ENCODE measurements at places on chromosomes 6 and 20.
A peak's percentile ranks its signal among the peaks of the same experiment; 100 is the strongest.

DNA sequence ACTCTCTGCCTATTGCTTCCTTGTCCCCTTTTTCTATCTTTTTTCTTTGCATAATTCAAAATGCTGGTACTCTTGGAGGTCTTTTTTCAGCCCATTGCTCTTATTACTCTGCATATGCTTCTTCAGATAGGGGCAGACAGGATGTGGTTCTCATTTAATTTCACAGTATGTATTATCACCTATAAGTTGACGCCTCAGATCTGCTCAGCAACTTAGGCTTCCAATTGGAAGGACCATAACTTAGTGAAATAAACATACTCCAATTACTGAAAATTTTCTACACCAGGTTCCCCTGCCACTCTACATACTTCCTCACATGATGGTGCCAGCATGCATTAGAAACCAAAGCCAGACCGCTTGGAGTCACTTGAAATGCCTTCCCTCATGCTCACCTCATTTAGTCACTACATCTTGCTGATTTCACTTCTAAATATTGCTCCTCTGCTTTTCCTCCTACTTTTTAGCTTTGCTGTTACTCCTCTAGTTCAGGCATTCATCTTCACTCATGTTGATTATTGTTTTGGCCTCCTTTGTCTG is 34.5 kb upstream of the AHI1 start:
- DNase-seq, result no peak

GRCh38 chr20:58017970-58018530 is 210.4 kb downstream of the ANKRD60 start:
- DNase-seq, result no peak

GRCh38 chr6:22271081-22271480 is 25.8 kb downstream of the PRL start:
- no peak for DNase-seq

DNA sequence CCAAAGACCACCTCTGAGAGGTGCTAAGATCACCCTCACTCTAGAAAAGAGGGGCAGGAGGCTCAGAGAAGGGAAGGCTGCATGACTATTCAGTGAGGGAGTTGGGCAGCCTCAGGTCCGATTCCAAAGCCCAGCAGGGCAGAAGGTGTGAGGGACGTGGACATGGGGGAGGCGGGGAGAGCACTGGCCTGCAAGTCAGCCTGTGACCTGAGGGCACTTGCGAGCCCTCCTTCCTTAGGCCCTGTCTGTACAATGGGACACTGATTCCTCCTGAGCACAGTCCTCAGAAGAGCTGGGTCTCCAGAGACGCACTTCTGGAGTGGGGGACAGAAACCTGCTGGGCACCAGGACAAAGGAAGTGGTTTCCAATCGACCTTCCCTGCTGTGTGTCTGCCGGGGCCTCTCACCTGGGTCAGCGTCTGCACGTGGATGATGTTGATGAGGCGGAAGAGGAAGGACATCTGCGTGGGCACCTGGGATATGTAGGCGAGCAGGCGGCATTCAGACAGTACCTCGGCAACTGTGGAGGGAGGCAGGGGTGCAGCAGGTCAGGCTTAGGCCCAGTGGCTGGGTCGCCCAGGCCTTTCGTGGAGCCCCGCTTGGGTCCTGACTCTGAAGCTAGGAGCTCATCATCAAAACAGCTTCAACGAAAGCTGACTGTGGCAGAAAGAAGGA is 48.5 kb downstream of the MYH7B start:
- no peak for DNase-seq

DNA sequence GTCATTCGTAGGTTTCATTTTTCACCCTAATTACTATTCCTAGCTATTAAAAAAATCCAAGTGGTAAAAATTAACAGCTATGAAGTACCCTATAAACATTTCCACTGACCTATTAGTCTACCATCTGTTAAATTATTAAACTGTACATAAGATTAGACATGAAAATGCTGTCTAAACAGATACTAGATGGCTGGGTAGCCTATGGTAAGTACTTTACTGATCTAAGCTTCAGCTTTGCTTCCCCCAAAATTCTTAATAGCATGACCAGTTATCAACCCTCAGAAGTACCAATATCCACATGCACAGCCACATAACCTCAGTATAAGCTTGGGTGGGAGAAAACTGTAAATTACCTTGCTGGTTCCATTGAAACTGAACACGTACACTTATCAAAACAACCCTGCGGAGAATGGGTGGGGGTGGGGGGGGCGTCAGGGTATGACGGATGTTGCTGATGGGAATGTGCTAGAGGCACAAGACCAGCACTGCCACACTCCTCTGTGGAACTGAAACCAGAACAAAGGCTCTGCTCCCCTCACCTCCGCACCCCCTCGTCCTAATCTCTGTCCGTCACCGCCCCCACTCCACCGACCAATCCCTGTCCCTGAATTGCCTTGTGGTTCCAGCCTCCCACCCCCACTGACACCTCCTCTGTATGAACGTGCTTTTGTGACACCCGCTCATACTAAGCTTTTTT is 45.3 kb downstream of the B4GALT5 start:
- DNase-seq, result peak; percentile 63

DNA sequence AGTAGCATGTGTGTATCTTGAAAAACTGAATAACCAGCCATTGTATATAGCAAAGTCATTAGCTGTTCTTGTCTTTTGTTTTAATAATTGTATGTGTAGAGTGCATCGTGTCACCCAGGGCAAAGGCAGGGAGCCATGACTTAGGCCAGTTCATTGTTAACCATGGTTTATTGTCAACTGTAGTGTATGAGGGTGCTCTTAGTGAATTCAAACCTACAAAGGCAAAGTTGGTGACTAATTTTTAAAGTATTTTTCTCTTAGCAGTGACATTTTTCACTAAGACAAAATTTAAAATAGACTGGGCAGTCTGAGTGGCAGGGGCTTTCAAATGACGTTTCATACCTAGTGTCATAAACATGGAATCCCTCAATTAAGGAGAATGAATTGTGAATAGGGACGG is 79.0 kb downstream of the TULP4 start:
- no peak for DNase-seq
